ENCODE measurements at places on chromosomes 12 and 14. TPM values are rescaled to one million over a fixed set of nuclear protein-coding genes. Genes with fewer than 3 reads are reported as not detected.

GRCh38 chr14:96114002-96114401, 74.8 kb downstream of the C14orf132 start:
- H3K4me3 ChIP-seq: no peak overlapping the region
- no peak overlapping the region for H3K27ac ChIP-seq
- DNase-seq: no peak

Gene SMOC1
- total RNA-seq: 0.27 TPM

GRCh38 chr14:75562089-75562488, 16.3 kb upstream of the FLVCR2 start:
- no peak for DNase-seq
- no peaks in the 10 kb centered on the region for H3K27me3 ChIP-seq
- H3K4me3 ChIP-seq: no peak overlapping the region

Gene C14orf132
- 20.7 TPM for total RNA-seq

Gene PIWIL1
- total RNA-seq: not detected

DNA sequence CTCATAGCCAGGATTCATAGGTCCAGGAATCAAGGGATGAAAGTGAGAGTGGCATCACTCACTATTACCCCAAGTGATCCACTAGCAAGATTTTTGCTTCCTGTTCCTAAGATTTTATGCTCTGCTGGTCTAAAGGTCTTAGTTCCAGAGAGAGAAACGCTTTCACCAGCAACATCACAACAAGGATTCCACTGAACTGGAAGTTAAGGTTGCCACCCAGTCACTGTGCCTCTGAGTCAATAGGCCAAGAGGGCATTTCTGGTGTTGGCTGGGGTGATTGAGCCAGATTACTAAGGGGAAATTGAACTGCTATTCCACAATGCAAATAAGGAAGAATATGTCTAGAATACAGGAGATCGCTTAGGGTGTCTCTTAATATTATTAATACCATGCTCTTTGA, 142.5 kb upstream of the ARID2 start:
- H3K36me3 ChIP-seq: no peaks in the 10 kb centered on the region
- no peak overlapping the region for H3K4me3 ChIP-seq
- H3K4me1 ChIP-seq: no peaks in the 10 kb centered on the region
- H3K27me3 ChIP-seq: no peaks in the 10 kb centered on the region
- H3K27ac ChIP-seq: no peak overlapping the region

DNA sequence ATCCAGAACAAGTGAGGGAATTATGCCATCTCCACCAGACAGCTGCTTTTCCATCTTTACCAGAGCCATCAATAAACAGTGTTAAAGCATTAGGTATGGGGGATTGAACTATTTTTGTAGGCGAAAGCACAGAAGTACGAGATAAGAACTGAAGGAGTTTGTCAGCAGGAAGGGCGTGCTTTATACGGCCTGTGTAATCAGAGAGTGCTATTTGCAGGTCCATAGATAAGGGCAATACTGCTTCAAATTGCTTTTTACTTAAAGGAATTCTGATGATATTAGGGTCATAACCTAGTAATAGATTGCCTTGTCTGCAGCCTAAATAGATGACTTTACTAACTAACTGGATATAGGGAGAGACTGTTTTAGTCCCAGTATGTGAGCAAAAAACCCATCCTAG, 20.3 kb upstream of the CLEC4E start:
- DNase-seq: no peak
- no peaks in the 10 kb centered on the region for H3K36me3 ChIP-seq
- no peak overlapping the region for H3K27ac ChIP-seq
- H3K4me1 ChIP-seq: no peaks in the 10 kb centered on the region

GRCh38 chr14:89405712-89406111, 11.3 kb downstream of the FOXN3 start:
- DNase-seq: no peak
- H3K36me3 ChIP-seq: no peaks in the 10 kb centered on the region
- no peak overlapping the region for H3K27ac ChIP-seq
- no peak overlapping the region for H3K4me3 ChIP-seq
- H3K4me1 ChIP-seq: peaks cover 61% of the 10 kb centered on the region

DNA sequence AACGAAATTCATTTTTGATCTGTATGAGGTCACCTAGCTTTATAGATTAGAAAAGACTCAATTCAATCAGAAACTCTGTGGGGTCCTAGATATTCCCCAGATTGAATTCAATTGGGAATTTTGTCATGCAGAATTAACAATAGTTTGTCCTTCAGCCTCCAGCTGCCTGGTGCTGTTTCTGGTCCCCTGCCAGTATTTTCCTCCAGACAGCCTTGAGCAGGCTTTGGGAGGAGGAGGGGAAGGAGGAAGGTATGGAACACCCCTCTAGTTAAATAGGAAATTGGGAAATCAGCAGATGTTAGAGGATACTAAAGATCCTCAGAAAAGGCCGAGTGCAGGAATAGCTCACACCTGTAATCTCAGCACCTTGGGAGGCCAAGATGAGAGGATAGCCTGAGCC, 10.6 kb downstream of the GRIP1 start:
- no peaks in the 10 kb centered on the region for H3K4me1 ChIP-seq
- H3K27ac ChIP-seq: no peak overlapping the region
- H3K36me3 ChIP-seq: no peaks in the 10 kb centered on the region
- H3K27me3 ChIP-seq: no peaks in the 10 kb centered on the region
- DNase-seq: no peak
- no peak overlapping the region for H3K4me3 ChIP-seq

DNA sequence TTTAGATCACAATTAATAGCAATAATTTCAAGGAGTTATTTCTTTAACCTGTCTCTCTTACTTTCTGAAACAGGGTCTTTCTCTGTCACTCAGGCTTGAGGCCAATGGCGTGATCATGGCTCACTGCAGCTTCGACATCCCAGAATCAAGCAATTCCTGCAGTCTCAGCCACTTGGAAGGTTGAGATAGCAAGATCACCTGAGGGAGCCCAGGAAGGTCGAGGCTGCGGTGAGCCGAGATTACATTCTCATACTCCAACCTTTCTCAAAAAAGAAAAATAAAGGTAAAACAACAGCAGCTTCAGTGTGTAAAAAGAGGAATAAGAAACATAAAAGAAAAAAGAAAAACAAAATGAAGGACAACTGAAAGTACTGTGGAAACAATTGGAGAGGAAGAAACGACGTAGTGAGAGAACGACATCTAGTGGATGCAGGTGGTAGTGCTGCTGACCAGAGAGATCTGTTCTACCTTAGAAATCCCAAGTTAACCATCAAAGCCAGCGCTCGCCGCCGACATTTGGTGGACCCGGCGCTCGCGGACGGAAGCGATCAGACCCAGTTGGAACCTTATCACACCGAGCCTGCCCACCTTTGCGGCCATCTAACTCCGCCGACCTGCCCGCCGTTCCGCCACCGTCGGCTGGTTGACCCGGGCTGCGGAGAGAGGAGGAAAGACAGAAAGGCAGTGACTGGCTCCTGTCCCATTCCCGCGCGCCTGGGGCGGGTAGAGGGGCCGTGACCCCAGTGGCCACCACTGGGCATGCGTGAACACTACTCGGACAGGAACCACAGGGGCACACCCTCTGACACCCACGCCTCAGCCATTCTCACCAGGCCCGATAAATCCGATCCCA, 196.1 kb downstream of the ALG10 start:
- H3K27ac ChIP-seq: no peak overlapping the region
- peak overlapping the region; percentile 46 for H3K4me3 ChIP-seq
- no peak for DNase-seq
- H3K27me3 ChIP-seq: peaks cover 14% of the 10 kb centered on the region
- H3K36me3 ChIP-seq: no peaks in the 10 kb centered on the region
- no peaks in the 10 kb centered on the region for H3K4me1 ChIP-seq

DNA sequence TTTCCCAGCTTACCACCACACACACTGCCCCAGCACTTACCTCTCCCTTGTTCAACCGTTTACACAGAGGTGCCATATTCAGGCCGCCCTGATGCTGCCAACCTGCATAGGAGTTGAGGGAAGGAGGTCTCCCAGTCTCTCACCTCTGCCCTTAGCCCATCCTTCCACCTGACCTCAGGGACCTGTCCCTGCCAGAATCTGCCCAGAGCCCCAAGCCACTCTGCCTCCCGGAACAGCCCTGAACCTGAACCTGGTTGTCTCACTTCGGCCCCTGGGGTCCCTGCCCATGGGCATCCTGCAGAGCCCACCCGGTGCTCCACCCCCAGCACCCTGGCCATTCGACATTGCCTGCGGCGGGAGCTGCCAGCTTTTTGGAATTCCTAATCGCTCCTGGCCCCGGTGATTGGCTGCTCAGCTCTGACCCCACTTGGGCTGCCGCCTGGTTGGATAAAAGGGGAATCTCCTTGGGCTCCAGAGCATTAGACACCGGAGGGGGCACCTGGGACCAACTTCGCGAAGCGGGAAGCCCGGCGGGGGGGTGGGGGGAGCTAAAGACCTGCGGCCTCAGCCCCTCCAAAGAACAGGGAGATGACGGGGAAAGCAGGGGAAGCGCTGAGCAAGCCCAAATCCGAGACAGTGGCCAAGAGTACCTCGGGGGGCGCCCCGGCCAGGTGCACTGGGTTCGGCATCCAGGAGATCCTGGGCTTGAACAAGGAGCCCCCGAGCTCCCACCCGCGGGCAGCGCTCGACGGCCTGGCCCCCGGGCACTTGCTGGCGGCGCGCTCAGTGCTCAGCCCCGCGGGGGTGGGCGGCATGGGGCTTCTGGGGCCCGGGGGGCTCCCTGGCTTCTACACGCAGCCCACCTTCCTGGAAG, at the start of gene VSX2:
Gene VSX2 (plus strand): TSS at position 476 of the 874 bp plus-strand sequence. CDS start 113 bp downstream, at position 589.
- H3K36me3 ChIP-seq: no peaks in the 10 kb centered on the region
- peak within 1 kb of the TSS; percentile 28 for H3K4me3 ChIP-seq
- peaks cover 42% of the 10 kb centered on the region for H3K27me3 ChIP-seq
- H3K27ac ChIP-seq: no peak within 1 kb of the TSS
- no peaks in the 10 kb centered on the region for H3K4me1 ChIP-seq

- H3K27ac ChIP-seq: peak overlapping the region; percentile 39
- no peaks in the 10 kb centered on the region for H3K36me3 ChIP-seq
- H3K4me1 ChIP-seq: peaks cover 8% of the 10 kb centered on the region
- no peaks in the 10 kb centered on the region for H3K27me3 ChIP-seq
- peak; percentile 77 for DNase-seq
These were observed 10.0 kb upstream of the DDX47 start for GRCh38 chr12:12803186-12803585.

DNA sequence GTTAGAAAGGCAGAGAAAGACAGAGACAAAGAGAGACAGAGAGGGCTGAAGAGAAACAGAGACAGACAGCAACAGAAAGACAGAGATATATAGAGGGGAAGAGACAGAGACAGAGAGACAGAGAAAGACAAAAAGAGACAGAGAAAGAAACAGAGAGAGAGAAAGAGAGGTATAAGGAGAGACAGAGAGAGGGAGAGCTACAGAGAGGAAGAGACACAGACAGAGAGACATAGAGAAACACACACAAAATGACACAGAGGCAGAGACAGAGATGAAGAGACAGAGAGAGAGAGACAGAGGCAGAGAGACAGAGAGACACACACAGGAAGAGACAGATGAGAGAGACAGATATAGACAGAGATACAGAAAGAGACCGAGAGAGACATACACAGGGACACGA, 168.6 kb downstream of the TMEM121 start:
- H3K36me3 ChIP-seq: no peaks in the 10 kb centered on the region
- no peaks in the 10 kb centered on the region for H3K27me3 ChIP-seq
- H3K4me1 ChIP-seq: no peaks in the 10 kb centered on the region

DNA sequence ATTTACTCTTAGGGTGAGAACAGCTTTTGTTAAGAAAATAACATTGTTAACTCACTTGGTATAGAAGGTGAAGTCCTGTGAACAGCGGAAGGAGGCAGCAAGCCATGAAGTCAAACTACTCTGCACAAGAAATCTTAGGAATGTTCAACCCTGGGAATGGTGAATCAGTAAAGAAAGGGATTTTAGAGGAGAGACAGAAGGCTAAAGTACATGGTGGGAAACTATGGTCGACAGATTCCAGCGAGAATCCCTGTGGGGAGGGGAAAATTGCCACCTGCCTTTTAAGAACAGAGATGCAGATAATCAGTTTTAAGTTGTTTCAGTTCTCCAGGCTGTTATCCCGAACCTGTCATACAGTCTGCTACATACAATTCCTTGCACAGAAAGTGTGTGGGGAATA, 63.2 kb upstream of the PTPRR start:
- no peak overlapping the region for H3K4me3 ChIP-seq
- H3K27ac ChIP-seq: no peak overlapping the region
- no peaks in the 10 kb centered on the region for H3K4me1 ChIP-seq
- no peaks in the 10 kb centered on the region for H3K27me3 ChIP-seq

- no peak overlapping the region for H3K27ac ChIP-seq
- no peak overlapping the region for H3K4me3 ChIP-seq
- no peaks in the 10 kb centered on the region for H3K27me3 ChIP-seq
- DNase-seq: no peak
- H3K4me1 ChIP-seq: no peaks in the 10 kb centered on the region
These were observed 60.3 kb upstream of the VPS33A start for GRCh38 chr12:122326586-122326985.

Gene KRT74
- total RNA-seq: not detected

Gene SELPLG
- 8.6 TPM for total RNA-seq

DNA sequence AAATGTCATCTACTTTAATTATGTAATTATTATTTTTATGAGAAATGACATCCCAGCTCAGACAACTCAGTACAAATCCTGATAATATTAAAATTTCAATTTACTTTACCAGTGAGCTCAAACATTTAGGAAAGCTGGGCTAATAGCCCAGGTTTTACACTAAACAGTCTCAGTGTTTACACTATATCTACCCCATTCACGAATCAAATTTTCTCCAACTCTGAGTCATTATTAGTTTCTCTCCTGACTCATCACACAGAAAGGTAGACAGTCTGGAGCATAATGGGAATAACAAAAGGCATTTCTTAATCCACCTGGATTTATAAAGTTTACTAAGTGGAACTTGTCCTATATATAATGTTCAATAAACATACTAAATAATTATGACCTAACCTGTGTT, 5.7 kb downstream of the PAWR start:
- no peaks in the 10 kb centered on the region for H3K36me3 ChIP-seq
- H3K27ac ChIP-seq: no peak overlapping the region
- no peaks in the 10 kb centered on the region for H3K4me1 ChIP-seq
- no peak for DNase-seq
- H3K27me3 ChIP-seq: no peaks in the 10 kb centered on the region

- H3K27me3 ChIP-seq: no peaks in the 10 kb centered on the region
- peaks cover 24% of the 10 kb centered on the region for H3K4me1 ChIP-seq
- no peak for DNase-seq
- H3K4me3 ChIP-seq: no peak overlapping the region
- no peaks in the 10 kb centered on the region for H3K36me3 ChIP-seq
These were observed 17.7 kb downstream of the SPPL3 start for GRCh38 chr12:120886199-120887018.

- H3K36me3 ChIP-seq: no peaks in the 10 kb centered on the region
- H3K27me3 ChIP-seq: no peaks in the 10 kb centered on the region
- DNase-seq: no peak
These were observed 669.0 kb upstream of the FOXG1 start for GRCh38 chr14:28097585-28097984.

- H3K27me3 ChIP-seq: peaks cover 45% of the 10 kb centered on the region
- H3K36me3 ChIP-seq: no peaks in the 10 kb centered on the region
- peak overlapping the region; percentile 70 for H3K4me3 ChIP-seq
- DNase-seq: no peak
- H3K27ac ChIP-seq: peak overlapping the region; percentile 47
These were observed 1.4 kb downstream of the KCNMB4 start for GRCh38 chr12:70367258-70368141.

Gene GNG2
- total RNA-seq: 27.3 TPM

Gene TEX22
- total RNA-seq: not detected

GRCh38 chr12:5650281-5650680, 218.4 kb downstream of the NTF3 start:
- no peak overlapping the region for H3K27ac ChIP-seq
- H3K4me1 ChIP-seq: no peaks in the 10 kb centered on the region
- DNase-seq: no peak
- no peaks in the 10 kb centered on the region for H3K36me3 ChIP-seq
- H3K27me3 ChIP-seq: no peaks in the 10 kb centered on the region

Data from sigmoid colon (tissue), 7 donors.